Activated T-cell treated with anti-CD3 and anti-CD28 coated beads for 4 hours (primary cell): ENCODE measurements at places on chromosomes 13 and 19.

DNA sequence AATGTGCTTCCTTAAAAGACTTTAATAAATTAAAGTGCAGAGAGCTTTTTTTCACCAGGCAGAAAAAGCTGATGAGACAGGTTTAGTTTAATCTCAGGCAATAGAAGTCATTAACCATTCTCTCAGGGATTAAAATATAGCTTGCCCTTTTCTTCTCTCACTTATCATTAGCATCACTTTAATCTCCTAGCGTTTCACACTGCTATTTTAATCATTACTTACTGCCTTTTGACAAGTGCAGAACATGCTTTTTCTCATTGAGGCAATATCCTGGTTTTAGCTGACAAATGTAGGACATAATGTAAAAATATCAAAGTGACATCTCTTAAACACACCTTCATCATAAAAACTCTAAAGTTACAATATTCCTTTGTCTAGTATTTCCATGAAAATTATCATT lies 94.6 kb downstream of the DACH1 start:
- DNase-seq = no peak

- no peak for DNase-seq
These were observed 5.2 kb upstream of the DPP9 start for GRCh38 chr19:4728871-4729270.

GRCh38 chr19:42392165-42392564 lies 2.1 kb upstream of the CNFN start:
- no peak for DNase-seq

- no peak for DNase-seq
These were observed 28.1 kb downstream of the B3GLCT start for GRCh38 chr13:31227870-31228269.

DNA sequence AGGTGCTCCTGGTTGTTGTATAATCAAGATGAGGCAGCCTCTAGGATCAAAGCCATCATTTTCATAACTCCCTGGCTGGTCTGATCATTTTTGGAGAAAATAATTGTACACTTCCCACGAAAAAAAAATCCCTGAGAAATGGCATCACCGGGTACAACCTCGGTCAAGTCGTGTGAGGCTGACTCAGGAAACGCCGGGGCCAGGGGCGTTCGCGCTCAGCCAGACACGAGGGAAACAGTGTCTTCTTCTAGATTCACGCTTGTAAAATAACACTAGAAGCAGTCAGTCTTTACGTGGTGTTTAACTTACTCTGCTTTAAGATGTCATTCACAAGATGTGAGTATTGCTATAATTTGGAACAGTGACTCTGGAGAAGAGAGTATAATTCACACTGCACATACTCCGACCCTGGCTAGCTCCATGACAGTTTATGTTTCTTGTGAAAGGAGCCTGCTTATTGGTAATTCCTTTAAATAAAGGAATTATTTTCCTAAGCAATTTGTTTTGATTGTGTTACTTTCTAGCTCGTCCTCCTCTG lies 109.0 kb upstream of the SOX1 start:
- no peak for DNase-seq

GRCh38 chr19:16041991-16042386 lies 34.3 kb upstream of the TPM4 start:
- no peak for DNase-seq

GRCh38 chr19:28210886-28211285 lies 1002.1 kb downstream of the UQCRFS1 start:
- no peak for DNase-seq

DNA sequence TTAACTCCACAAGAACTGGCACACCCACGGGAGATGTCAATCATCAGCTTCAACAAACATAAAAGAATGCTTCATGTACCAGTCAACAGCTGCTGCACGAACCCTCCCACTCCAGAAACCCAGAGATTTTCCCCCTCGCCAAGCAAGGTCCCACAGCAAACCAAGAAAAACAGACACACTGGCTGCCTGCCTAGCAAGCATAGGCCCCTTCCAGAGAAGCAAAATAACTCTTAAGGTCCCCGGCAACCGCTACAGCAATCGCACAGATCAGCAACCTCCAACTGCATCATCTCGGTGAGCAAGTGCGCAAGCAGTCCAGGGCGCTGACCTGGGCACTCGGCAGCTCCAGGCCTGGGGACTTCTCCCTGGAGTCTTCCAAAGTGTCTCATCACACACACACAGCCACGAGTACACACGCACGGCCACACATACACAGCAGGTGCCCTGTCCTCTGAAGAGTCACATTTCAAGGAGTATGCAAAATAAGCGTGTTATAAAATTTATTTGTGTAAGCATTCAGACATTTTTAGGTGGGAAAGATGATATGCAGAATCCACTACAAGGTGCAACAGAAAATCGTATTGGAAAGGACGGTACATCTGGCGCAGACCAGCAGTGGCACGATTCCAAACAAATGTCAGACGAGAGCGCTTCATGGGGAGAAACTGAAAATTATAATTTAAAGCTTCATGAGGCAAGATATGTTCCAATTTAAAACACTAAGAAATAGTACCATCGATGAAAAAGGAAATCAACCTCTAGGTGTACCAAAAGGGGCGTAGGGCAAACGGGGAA lies 125.0 kb downstream of the STK24 start:
- no peak for DNase-seq

GRCh38 chr13:86945584-86945983 lies 725.6 kb upstream of the SLITRK5 start:
- no peak for DNase-seq

DNA sequence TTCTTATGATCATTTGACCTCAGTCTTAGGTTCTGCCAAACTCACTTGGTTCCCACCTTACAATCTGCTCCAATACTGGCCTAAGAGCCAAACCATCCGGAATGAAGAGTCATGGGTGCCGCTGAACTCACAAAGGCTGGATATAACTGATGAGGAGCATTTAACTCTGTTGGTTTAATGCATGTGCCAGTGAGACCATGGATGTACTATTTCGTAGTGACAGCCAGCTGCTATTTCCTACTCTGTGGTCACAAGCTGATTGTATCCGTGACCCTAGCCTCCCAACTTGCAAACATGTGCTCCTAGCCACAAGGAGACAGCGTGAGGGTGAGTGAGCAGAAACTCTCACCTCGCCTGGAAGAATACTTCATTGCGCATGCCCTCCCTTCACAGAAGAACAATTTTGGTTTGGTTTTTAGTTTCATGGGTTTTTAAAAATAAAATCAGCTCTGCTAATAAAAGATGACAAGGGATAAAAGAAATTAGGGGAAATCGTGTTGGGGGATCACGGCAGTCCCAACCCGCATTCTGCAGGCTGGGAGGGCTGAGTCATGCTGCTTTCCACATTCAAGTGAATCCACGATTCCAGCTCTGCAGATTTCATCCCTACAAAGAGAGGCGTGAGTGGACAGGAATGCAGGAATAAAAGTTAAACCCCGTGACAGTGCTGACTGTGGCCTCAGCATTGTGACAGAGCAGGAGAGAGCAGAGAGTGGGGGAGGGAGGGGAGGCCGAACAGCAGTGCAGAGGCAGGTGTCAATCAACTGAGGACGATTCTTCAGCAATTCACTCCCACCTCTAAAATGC lies 66.8 kb upstream of the RAP2A start:
- no peak for DNase-seq

DNA sequence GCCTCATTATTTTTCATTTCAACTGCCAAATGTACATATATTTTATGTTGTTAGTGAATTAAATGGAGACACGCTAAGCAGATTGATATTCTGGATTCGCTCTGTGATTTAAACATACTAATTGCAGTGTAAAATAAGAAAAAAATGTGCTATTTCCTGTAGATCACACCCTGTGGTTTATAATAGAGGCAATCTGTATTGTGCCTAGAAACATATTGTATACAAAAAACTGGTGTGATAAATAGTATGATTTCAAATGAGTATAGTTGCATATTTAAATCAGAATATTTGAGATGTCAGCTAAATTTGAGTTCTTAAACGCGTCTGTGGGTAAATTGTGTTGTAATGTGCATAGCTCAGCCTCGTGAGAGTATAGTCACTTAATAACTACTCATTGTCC lies 643.9 kb downstream of the TBC1D4 start:
- DNase-seq = no peak

GRCh38 chr19:36246006-36246481 lies 31.1 kb downstream of the ZNF146 start:
- no peak for DNase-seq

DNA sequence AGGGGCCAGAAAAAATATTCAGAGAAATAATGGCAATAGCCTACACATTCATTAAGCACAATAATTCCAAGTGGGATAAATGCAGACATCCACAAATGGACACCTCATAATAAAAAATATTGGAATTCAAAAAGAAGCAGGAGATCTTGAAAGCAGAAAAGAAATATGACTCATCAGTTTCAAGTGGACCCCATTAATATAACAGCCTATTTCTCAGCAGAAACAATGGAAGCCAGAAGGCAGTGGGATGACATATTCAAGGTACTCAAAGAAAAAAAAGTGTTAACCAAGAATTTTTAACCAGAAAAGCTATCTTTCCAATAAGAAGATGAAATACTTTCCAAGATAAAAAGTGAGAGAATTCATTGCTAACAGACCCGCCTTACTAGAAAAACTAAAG lies 48.4 kb upstream of the CYP2A13 start:
- no peak for DNase-seq

- no peak for DNase-seq
These were observed 427.1 kb downstream of the GPC5 start for GRCh38 chr13:91825516-91825915.

GRCh38 chr13:104996022-104996421 lies 1539.4 kb downstream of the EFNB2 start:
- no peak for DNase-seq

DNA sequence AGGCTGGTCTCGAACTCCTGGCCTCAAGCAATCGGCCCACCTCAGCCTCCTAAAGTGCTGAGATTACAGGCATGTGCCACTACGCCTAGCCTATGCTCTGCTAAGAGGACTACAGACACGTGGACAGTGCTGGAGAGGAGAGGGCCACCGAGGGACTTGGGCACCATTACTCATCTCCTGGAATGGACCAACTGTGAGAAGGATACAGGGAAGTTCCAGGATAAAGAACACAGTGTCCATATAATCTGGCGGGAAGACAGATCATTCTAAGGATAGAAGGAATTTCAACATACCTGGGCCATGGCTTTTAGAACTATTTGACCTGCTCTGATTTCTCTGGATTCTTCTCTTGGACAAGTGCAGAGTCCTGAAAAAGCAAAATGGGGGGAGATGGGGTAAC lies 12.8 kb downstream of the ZNF565 start:
- no peak for DNase-seq

GRCh38 chr13:23450340-23451046 lies 17.0 kb upstream of the SACS start:
- no peak for DNase-seq

GRCh38 chr19:54739587-54740497 lies 1.5 kb downstream of the KIR2DL3 start:
- DNase-seq = no peak

GRCh38 chr13:43822969-43823368 lies 36.2 kb upstream of the ENOX1 start:
- no peak for DNase-seq

GRCh38 chr19:1446713-1447481 lies 3.0 kb upstream of the APC2 start:
- no peak for DNase-seq

DNA sequence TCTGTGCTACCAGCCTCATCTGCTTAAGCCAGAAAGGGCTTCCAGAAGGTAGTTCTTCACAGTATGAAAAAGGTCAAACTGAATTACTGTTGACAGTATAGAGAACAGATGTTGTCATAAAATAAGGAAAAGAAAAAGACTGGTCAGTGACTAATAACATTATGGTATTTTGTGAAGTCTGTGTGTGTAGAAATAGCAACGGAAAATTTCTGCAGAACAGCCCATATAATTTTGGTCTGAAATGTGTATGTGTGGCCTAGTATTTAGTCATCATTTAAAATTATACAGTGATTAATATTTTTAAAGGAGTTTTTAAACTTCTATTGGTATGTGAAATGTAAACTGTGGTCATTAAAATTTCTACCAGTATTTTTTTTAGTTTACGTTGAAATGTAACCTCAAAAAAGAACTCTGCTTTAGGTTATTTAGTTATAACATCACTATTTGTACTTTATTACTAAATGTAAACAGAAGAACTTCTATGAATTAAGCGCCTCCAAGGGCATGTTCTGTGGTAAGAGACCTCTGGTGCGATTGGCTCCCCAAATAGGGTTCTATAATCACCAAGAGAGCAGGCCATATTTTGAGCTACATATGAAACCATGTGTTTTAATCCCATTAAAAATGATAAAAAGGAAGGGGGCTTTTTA lies 3.3 kb upstream of the GPR183 start:
- no peak for DNase-seq

DNA sequence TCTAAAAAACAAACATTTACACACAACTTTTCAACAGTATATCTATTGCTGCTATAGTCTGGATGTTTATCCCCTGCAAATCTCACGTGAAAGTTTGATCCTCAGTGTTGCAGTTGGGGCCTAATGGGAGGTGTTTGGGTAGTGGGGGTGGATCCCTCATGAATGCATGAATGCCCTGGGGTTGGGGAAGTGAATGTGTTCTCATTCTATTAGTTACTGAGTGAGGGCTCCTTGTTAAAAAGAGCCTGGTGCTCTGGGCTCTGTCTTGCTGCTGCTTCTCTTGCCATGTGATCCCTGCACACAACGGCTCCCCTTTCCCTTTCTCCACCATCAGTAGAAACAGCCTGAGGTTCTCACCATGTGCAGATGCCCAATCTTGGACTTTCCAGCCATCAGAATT lies 242.7 kb upstream of the HTR2A start:
- no peak for DNase-seq

- no peak for DNase-seq
These were observed 1.9 kb downstream of the ZNF444 start for GRCh38 chr19:56142897-56143434.

GRCh38 chr13:110705356-110705825 lies 525 bp downstream of the CARS2 start:
- no peak for DNase-seq

GRCh38 chr13:26412263-26412662 lies 145.2 kb upstream of the WASF3 start:
- DNase-seq = no peak

GRCh38 chr13:36068566-36068965 lies 62.6 kb downstream of the DCLK1 start:
- DNase-seq = no peak

GRCh38 chr13:111970494-111971141 lies 96.3 kb upstream of the SOX1 start:
- no peak for DNase-seq

DNA sequence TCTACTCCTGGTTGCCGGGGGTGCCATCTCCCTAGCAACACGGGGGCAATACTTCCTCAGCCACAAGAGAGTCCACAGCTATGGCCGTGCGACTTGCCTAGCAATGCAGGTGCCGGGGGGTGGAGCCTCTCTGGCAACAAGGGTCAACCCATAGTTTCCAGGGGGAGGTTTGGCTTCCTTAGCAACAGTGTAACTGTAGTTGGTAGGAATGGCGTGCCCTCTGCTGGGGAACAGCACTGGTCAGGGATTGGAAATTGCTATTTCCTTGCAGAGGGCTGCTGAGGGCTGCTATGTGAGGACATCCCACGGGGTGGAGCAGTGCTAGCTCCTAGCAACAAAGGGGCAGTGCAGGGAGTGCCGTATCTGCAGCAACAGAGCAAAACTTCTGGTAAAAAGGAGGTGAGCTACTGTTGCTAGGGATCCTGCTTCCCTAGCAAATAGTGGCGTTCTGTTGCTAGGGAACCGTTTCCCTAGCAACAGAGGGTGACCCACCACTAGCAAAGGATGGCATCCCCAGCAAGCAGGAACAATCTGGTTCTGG lies 7.0 kb upstream of the TMC4 start:
- no peak for DNase-seq
